Left kidney (tissue), 8 donors: ENCODE measurements at places on chromosomes 6 and 20.

DNA sequence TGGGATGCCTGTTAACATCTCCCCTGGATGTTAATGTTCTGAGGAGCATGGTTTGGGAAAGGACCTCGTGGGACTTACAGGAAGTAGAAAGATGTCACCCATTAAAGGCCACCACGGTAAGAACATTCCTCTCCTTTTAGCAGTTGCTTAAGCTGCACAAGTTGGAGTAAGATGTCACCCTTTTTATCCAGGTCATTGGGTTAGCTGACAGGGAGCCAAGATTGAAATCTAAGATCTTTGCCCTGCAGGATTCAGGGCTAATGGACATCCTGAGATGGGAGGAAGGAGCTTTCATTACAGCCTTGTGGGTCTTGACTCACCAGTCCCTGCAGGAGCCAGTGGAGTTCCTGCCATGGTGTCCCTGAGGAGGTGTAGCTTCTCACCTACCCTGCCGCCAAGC is 22.1 kb downstream of the PABPC1L start:
- DNase-seq, result no peak

DNA sequence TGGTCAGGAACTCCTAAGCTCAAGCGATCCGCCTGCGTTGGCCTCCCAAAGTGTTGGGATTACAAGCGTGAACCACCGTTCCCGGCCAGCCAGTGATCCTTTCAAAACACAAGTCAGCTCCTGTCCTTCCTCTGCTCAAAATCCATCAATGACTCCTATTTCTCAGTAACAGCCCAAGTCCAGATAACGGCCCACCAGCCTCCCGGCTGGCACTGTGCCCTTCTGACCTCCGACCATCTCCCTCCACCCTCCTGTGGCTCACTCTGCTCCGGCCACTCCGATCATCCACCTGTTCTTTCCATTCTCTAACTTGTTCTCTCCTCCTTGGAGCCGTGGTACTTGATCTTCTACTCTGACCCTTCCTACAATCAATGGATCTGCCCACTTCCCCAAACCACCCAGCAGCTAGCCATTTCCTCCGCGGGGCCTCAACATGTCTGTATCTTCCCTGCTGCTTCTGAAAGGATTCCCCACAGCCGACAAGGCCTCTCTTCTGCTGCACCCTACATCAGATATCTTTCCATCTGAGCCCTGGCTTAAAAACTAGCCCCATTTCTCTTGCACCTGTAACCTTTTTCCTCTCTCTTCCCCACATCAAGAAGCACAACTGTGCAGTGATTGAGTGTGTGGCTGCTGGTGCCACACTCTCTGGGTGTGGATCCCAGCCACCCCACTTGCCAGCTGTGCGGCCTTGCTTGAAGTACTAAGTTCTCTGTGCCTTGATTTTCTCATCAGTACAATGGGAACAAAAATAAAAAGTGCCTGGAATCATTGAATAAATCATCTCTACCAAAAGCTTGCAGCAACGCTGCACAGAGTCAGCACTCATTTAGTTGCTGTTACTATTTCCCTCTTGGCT is 6.1 kb upstream of the ZMYND8 start:
- DNase-seq, result no peak

- DNase-seq, result no peak
Observed at GRCh38 chr6:1993042-1993441, 252.4 kb downstream of the GMDS start.

- peak; percentile 93 for DNase-seq
Observed at GRCh38 chr6:33299237-33299944, 649 bp upstream of the RGL2 start.

DNA sequence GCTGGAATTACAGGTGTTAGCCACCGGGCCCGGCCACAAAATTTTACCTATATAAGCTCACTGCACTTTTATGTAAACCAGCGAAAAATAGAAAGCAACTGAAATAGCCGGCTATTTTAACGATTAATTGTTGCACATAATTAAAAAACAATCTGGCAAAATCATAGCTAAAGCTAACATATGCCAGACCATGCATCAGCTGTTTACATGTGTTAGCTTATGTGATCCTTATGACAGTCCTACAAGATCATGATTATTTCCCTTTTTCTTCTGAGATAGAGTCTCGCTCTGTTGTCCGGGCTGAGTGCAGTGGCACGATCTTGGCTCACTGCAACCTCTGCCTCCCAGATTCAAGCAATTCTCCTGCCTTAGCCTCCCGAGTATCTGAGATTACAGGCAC is 157.0 kb downstream of the ZFP64 start:
- DNase-seq, result no peak

- no peak for DNase-seq
Observed at GRCh38 chr20:44849703-44850102, 35.8 kb upstream of the YWHAB start.

DNA sequence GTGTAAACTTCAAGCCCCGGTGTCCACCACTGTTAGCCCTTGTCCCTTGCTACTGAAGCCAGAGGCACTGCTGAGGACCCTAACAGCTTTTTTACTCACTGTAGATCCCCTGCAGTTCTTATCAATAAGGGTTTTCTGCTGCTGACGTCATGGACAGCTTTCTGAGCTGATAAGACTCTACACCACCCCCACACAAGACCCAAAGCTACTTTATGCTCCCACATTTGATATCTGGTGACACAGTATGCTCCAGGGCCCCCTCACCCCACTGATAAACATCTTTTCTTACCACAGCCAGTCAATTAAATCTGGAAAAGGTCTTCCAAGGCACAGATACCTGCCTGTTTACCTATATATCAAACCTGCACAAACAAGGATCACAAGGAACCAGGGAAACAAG is 65.3 kb downstream of the NUS1 start:
- no peak for DNase-seq

DNA sequence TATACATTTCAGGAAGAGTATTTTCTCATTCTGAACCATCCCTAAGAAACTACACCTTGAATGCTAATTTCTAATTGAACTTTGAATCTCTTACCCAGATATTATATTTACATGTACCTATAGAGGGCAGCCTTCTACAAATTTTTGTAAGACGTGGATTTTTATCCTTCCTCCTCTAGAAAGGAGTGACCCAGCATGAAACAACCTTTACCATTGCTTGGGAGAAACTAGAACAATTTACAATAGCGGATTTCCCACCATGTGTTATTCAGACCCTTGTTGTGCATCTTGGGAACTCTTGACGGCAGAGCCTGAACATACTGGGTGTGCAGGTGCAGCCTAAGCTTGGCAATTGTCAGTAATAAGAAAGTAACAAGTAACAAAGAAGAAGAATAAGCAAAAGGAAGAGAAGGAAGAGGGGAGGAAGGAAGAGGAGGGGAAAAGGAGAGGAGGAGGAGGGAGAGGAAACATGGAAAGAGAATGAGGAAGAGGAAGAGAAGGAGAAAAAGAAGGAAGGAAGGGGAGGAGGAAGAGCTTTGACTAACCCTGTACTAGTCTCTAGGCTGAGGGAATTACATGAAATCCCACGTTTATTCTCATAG is 10.8 kb upstream of the TAAR1 start:
- DNase-seq, result peak; percentile 18

DNA sequence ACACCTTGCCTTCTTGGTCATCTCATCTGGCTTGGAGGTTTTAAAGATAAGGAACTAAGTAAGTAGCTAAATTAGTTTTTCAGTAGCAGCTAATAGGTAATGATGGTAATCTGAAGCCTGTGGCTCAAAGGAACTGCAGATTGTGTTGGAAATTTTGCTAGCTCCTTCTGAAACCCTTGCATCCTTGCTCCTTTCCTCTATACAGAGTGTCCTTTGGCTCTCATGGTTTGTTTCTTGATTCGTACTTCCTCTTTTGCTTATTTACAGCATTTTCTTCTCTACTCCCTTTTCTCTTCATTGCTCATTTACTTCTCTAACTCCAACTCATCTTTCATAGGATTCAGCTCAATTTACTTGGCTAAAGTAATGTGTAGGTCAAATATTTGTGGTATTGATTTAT is 19.0 kb downstream of the LRRC1 start:
- no peak for DNase-seq

GRCh38 chr20:38727607-38728190 is 3.4 kb downstream of the SLC32A1 start:
- no peak for DNase-seq

GRCh38 chr6:38169221-38169976 is 349.9 kb downstream of the ZFAND3 start:
- no peak for DNase-seq

- DNase-seq, result no peak
Observed at GRCh38 chr6:156348849-156349248, 428.3 kb upstream of the ARID1B start.

DNA sequence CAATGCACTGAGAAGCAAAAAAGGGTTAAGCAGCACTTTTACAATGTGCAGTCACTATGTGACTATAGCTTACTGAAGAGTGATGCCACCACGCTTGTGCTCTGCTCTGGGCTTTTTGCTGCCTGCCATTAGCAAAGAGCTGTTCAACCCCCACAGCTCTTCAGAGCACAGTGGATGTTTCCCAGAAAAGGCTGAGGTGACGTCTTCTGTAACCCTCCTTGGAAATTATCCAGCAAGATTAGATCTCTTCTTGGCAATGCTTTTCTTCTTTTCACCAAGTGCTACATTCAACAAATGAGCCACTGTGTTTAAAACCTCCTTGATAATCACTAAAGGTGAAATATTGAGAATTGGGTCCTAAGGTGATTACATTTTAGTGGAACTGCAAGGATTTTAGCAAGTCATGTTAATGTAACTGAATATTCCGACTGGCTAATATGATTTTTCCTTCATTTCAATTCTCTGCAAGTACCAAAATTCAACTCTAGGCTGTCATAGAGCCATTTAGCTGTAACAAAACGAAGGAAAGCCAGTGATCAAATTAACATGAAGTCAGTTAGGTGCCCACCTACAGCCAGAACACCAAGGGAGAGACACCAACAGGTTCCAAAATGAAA is 34.9 kb downstream of the ELOVL5 start:
- no peak for DNase-seq

DNA sequence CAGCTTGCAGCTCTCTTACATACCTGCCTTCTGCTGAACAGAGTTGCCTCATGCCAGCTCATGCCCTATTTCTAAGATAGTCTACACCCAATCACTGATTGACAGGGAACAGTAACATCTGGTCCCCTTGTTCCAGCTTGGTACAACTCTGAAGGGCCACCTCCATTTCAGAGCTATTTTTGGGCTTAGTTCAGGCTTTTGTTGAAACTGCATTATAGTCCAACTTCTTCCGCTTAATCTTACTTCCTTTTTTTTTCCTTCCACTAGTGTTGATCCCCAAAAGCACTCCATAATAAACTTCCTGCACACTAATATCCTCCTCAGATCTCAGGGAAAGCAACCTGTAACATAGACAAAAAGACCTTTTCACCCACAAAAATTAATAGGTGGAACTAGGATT is 65.7 kb upstream of the TNFRSF21 start:
- no peak for DNase-seq

GRCh38 chr6:53250176-53251032 is 98.3 kb downstream of the ELOVL5 start:
- no peak for DNase-seq

DNA sequence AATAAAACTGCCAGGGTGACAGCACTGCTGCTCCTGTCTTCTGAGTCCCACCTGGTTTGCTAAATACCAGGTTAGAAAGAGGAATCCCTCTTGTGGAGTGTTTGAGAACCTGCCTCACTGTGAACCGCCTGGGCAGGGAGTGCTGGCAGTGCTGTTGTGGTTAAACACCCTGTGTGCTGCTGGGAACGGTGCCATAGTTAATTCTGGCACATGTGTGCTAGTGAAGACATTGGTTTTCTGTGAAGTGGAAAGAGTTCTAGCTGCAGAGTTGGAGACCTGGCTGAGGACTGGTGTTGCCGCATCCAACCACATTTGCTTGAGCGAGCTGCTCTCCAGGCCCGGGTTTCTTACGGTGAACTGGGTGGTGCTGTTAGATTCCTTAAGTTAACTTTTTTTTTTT is 72.7 kb downstream of the IGF2R start:
- no peak for DNase-seq

DNA sequence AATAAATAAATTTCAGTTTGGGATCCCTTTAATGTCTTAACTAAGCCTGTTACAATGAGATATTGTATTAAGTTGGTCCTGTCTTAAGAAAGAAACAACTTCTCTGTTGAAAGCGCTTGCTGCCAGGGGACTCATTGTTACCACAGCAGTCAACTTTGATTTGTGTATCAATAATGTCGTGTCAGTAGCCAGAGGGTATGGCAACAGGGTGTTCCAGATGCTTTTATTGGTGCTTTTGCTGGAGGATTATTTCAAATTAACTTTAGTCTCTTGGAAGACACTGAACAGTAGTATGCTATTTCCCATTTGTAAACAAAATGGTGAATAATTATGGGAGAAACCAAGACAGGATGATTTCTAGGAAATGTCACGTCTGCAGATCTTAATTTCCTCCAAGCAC is 91.9 kb upstream of the TSHZ2 start:
- no peak for DNase-seq

- no peak for DNase-seq
Observed at GRCh38 chr20:63940472-63941266, 15.5 kb downstream of the UCKL1 start.

DNA sequence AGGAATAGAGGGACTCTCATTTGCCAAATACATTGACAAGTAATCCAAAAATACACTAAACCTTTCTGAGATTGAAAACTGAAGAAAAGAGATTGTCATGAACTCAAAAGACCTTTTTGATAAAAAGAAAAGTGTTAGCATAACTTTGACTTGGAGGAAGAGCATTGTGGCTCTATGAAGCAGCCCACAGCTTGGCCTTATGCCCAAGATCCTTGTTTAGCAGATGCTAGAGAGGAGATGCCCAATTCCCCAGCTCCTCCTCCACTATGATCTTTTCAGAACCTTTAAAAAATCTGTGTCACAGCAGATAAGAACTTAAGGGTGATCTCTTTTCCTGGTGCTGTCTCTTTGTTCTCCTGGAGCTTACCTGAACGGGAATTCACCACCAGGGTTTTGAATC is 35.8 kb upstream of the IGF2R start:
- DNase-seq, result no peak

DNA sequence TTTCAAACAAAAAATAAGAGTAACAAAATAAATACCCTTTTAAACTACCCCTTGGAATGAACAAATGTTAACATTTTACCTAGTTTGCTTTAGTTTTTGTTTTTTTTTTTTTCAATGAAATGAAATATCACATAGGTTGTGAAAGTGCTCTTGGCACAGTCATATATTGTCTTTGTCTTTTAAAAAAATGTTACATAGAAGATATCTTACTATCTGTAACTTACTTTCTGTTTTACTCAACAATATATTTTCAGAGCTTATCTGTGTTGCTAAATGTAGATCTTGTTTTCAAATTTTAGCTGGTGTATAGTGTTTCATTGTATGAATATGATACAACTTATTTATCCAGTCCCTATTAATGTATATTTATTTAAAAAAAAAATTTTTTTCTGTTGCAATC is 8.6 kb downstream of the CEP57L1 start:
- DNase-seq, result no peak

GRCh38 chr20:24436160-24436559 is 33.3 kb upstream of the SYNDIG1 start:
- DNase-seq, result no peak

- no peak for DNase-seq
Observed at GRCh38 chr6:134303891-134304290, 14.0 kb downstream of the SGK1 start.
